ENCODE measurements at places on chromosomes 2 and 18.
A peak's percentile ranks its signal among the peaks of the same experiment; 100 is the strongest.

DNA sequence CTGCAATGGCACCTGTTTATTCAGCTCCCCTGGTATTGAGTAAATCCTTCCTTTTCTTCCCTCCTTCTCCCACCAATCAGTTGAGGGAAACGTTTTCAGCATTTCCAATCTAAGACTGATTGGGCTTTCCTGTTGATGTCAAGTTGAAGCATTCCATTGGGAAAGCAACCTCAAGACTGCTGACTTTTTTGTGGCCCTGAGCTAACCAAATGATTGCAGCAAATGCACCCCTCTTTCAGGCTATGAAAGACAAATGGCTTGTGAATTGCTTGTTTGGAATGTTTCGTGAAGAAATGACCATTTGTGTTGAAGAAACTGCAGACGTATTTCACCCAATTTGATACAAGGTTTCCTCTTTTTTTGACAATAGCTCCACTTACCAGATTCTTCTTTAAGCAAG is 303.5 kb downstream of the EPHA4 start:
- DNase-seq, result no peak

GRCh38 chr2:29011418-29012060 is 30.4 kb downstream of the TOGARAM2 start:
- DNase-seq, result peak; percentile 36

GRCh38 chr18:44568986-44569385 is 111.7 kb upstream of the SETBP1 start:
- DNase-seq, result no peak

DNA sequence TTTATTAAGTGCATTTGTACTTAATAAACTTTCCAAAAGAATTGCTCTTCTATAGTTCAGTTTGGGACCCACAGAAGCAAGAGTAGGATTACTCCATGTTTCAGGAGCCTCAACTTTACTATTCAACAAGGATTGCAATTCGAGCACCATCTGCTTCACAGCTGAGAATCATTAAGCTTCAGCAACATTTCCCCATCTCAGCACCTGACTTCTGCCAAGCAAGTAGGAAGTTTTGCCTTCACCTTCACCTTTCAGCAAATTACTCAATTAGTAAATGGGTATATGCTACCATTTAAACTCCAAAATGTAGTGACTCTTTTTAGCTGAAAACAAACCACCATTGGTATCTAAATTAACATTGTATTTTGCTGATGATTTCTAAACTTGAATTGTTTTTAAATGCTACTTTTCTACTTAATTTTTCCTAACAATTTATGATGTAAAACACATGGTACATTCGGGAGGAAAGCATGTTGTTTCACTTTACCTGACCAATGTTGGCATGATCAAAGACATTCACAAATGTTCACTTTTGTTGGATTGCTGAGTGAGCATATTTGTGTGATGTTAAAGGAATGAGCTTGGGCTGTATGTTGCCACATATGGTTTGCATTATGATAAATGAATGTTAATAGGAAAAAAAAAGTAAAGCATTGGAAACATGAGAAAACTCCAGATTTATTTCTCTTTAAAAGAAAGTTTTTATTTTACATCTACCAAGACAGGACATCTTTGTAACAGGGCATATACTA is 159.2 kb downstream of the GULP1 start:
- DNase-seq, result no peak

DNA sequence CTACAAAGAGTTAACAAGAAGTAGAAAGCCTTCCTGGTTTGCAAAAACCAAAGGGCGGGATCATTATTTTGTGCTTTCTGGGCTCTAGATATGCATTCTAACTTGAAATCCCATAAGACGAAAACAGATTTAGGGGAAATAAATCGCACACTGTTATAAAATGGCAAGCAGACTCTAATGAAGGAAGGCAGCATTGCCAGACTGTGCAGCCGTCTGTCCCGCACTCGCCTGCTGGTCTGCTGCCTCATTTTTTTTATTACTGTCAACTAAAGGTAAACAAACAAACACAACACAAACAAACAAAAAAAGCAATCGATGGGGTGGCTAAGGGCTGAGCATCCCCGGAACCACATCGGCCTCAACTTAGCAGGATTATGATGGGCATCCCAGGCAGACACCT is 24.4 kb downstream of the ZNF521 start:
- no peak for DNase-seq

- no peak for DNase-seq
Observed at GRCh38 chr2:240918258-240919091, 12.3 kb downstream of the CROCC2 start.

DNA sequence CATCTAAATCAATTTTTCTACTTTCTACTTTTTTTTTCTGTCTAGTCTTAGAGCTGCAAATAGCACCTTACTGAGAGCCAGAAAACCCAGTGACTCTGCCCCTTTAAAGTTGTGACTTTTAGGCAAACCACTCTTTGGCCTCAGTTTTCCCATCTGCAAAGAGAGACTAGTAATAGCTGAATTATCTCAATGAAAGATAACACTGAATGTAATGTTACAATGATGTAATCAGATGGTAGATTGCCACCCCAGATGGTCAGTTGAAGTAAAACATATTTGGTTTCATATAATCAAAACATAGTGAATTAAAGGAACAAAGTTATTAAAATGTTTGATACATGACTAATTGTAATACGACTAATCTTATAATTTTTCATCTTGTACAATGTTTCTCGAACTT is 5.0 kb upstream of the APCDD1 start:
- no peak for DNase-seq

GRCh38 chr2:239853706-239854327 is 171.3 kb downstream of the NDUFA10 start:
- DNase-seq, result no peak

GRCh38 chr2:127818241-127818640 is 7.3 kb upstream of the WDR33 start:
- no peak for DNase-seq

GRCh38 chr2:71524476-71524875 is 71.1 kb downstream of the DYSF start:
- DNase-seq, result no peak

GRCh38 chr2:74221604-74222299 is 23.3 kb downstream of the MTHFD2 start:
- DNase-seq, result no peak

Measured in stimulated activated CD4-positive, alpha-beta T cell treated with anti-CD3 and anti-CD28 coated beads, Interleukin-4, amount 100 ng/mL, for 4 hours (primary cell).